Astrocyte of the spinal cord (primary cell): ENCODE measurements at places on chromosomes 6 and 20.

- no peak for DNase-seq
These were observed 121.5 kb upstream of the MAN1A1 start for GRCh38 chr6:119470893-119471542.

GRCh38 chr6:33595001-33595846, 15.1 kb upstream of the BAK1 start:
- no peak for DNase-seq

- no peak for DNase-seq
These were observed 89.9 kb upstream of the RALGAPA2 start for GRCh38 chr20:20802328-20802727.

- DNase-seq = peak; percentile 72
These were observed 5.0 kb downstream of the BEND6 start for GRCh38 chr6:56959938-56960337.

GRCh38 chr6:8852332-8852731, 417.0 kb upstream of the SLC35B3 start:
- no peak for DNase-seq

GRCh38 chr6:87716928-87717614, 15.0 kb upstream of the AKIRIN2 start:
- no peak for DNase-seq

- DNase-seq = no peak
These were observed 172.8 kb upstream of the PROKR2 start for GRCh38 chr20:5489601-5490000.
